NCI-H1417 treated with DMSO at 0.1 percent for 48 hours (cell line): ENCODE measurements at places on chromosomes 4 and X.

DNA sequence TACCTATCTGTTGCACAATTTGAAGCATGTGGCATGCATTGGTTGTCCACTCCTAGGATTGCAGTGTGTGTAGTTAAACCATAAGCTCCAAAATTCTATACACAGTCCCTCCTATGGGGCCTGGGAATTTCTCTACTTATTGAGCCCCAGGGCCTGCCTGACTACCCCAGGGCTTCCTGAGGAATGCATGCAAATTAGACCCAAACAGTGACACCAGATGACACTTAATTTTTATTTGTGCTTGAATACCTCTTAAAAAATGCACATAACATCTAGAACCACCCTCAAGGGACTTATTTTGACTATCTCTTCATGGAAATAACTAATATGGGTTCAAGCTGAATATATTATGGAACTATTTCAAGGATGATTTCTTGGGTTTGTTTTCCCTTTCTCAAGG lies 236.4 kb downstream of the PPP1R2C start:
- no peak for DNase-seq

DNA sequence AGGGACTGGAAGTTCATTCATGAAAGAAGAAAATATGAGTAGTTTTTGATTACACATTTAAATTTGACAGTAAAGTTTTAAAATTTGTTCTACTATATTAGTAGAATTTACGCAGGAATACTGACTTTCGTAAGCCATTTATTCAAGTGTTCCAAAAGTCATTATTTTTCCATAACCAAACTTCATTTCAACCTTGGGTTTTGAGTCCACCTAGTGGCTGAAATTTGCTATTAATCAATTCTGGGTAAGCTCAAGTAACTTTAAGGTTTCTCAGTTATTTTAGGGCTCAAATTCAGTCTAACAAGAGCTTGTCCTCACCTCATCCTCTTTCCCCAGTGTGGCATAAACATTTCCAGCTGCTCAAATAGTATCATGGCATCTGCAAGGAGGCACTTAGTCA lies 175.4 kb downstream of the SH3BGRL start:
- DNase-seq = no peak

- no peak for DNase-seq
These were observed 92.4 kb downstream of the ATRX start for GRCh38 chrX:77693594-77693993.

DNA sequence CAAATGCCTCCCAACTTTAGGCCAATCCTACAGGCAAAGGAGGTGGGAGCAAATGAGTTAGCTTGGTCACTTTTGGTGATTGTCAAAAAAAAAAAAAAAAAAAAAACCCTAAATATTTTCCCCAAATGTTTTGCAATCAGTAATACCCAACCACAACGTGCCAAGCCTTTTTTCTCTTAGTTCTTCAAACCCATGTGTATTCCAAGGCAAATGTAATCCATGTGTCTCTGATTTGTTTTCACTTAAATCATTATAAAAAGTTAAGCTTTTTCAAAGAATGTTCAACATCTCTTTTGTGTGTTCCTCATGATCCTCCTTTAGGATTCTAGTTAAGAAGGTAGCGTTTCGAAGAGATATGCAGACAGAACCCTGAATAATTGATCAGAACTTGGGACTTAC lies 328.4 kb downstream of the PAPSS1 start:
- DNase-seq = no peak

GRCh38 chrX:103107836-103108235 lies 14.9 kb upstream of the NXF3 start:
- no peak for DNase-seq

DNA sequence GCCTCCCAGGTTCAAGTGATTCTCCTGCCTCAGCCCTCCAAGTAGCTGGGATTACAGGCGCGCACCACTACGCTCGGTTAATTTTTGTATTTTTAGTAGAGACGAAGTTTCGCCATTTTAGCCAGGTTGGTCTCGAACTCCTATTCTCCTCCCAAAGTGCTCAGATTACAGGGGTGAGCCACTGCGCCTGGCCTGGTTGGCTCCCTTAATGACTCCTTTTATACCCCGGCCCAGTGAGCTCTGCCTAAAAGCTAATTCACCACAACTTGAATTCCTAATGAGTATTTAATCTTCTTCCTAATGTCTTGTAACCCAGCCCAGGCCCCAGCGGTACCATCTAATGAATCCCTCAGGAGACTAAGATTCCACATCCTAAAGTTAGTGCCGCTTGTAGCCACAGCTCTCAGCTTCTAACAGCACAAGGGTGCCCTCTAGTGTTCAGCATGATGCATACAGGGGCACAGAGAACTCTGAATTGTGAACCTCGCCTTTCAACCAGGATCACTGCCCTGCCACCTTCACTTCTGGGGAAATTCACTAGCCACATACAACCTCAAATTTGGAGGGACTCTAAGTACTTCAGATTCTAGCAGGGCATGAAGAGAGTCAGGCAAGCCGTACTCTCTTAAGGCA lies 89.5 kb downstream of the OR13H1 start:
- DNase-seq = no peak

DNA sequence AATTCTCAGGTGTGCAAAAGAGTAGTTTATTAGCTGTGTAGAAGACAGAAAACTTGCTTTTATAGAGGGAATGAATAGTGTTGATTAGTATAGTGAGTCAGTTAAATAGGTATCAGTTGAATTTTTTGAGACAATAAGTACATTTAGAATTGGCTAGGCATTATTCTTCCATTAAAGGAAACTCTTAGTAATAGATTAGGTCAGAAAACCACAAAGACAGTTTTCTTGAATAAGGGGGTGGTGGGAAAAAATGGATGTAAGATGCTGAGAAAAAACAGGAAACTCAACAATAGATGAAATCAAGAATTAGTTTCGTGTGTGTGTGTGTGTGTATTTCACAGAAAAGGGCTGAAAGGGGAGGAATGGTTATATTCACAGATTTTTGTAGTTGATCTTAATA lies 16.8 kb downstream of the CD38 start:
- no peak for DNase-seq
